ENCODE measurements at places on chromosomes 2 and 18.

DNA sequence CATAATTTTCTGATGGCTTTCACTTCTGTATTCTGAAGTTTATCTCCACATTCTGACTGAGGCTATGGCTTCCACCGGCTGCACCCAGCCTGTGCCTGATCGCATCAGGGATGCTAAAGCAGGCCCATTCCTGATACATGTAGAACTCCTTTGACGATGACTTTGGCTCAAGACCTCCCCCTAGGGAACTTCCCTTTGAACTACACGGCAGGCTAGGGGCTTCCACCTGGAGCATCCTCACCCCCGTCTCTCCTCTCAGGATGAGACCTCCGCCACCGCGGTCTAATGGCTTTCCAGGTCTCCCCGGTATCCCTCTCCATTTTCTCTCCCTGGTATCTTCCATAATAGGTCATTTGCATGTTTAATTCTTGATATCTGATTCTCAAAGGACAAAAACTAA, 214.9 kb upstream of the CHST9 start:
- DNase-seq: no peak

DNA sequence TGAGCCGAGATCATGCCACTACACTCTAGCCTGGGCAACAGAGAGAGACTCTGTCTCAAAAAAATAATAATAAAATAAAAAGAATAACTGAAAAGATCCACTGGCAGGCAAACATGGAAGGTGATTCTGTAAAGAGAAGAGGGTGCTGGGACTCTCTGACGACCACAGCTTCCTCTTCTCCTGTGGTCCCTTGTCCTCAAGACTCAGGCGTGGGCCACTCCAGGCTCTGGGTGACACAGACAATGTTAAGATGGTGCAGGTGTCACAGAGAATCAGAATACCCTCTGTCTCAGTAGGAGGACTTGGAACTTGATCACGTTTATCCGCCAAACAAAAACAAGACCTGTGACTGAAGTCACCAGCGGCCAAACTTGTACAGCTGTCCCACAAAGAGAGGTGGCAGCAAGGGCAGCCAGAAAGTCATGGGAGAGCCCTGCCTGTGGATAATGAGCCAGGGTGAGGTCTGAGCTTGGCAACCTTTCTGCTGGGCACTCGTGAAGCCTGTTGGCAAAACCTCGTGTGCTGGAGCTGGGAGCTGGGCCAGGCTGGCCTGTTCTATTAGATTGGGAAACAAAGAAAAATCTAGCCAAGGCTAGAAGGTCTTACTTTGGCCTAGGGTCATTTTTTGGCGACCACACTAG, 76.4 kb upstream of the ITGA6 start:
- no peak for DNase-seq

DNA sequence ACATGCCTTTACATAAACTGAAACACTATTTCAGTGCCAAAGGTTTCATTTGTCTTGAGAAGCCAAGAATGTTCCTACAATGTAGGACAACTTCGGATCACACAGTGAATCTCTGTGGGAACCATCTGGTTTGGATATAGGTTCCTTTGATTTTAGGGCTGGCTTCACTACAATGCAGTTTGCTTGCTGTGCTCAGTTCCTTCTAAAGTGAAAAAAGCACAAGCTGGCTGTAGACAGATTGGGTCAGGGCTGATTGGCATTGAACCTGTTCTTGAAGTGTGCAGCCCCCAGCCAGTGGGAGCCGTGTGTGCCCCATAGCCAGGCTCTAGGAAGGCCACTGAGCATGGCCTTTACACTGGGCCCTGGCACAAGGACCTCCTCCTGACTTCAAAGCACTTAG, 167.9 kb upstream of the HNRNPA3 start:
- no peak for DNase-seq

GRCh38 chr2:115572746-115573145, 1130.3 kb downstream of the DPP10 start:
- no peak for DNase-seq

DNA sequence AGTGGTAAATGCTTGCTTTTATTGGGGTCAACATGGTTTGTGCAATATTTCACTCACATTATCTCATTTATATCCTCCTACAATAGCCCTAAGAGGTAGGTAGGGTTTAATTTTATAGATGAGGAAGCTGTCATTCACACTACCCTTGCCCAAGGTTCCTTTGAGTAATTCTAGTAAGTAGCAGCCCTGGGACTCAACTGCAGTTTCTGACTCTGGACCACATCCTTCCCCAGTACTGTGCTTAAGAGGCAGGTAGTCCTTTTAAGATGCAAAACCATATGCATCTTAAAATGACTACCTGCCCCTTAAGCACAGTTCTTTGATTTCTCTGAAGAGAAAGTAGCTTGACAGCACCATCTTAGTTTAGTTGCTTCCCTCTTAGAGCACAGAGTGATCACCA, 15.7 kb upstream of the NT5C1B start:
- DNase-seq: no peak

DNA sequence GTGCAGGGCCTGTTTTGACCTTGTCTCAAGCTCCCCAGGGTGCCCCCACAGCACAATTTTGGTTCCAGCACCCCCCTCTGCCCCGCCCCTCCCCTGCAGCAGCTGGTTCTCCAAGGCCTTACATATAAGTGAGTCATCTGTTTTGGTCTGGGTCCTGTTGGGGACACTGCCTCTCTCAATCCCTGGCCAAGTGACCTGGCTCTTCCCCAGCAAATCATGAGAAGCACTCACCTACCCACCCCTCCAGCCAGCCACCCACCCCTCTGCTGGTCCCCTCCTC, 90.5 kb downstream of the INHBB start:
- no peak for DNase-seq
